ENCODE measurements at places on chromosomes 4 and X. TPM values are rescaled to one million over a fixed set of nuclear protein-coding genes. Genes with fewer than 3 reads are reported as not detected.

DNA sequence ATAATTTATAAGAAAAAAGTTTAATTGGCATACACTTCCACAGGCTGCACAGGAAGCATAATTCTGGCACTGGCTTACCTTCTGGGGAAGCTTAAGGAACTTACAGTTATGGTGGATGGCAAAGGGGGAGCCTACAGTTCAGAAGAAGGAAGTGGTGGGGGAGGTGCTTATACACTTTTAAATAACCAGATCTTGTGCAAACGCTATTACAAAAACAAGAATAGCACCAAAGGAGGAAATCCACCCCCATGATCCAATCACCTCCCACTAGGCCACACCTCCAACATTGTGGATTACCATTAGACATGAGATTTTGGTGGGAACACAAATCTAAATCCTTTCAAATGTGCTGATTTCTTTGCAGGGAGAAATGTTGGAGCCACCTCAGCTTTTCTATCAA is 287.7 kb downstream of the CPXCR1 start:
- no peak overlapping the region for H3K4me3 ChIP-seq
- peak; percentile 47 for DNase-seq
- H3K36me3 ChIP-seq = no peaks in the 10 kb centered on the region
- H3K27ac ChIP-seq = peak overlapping the region; percentile 69
- peaks cover 24% of the 10 kb centered on the region for H3K4me1 ChIP-seq

- no peak overlapping the region for H3K4me3 ChIP-seq
- no peak overlapping the region for H3K27ac ChIP-seq
- H3K27me3 ChIP-seq = no peaks in the 10 kb centered on the region
- H3K4me1 ChIP-seq = no peaks in the 10 kb centered on the region
- DNase-seq = no peak
Observed at GRCh38 chr4:58252656-58253055, 1142.5 kb upstream of the IGFBP7 start.

DNA sequence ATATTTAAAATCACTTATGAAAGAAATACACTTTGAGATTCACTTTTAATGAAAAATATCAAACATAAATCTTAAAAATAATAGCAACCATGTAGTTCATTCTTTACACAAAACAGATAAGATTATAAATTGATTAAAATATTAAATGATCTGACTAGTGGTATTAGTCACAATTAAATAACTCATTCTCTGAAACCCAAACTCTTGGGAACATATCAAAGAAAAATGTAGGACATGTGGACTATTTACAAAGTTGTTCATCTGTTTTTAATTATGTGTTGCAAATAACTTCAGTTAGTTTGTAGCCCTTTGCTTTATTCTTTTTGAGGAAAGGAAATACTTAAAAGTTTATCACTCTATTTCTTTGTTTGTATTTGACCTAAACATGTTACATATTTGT is 9.5 kb upstream of the GUCY1A1 start:
- DNase-seq = no peak
- H3K27ac ChIP-seq = 0 out of 2 replicates have a peak overlapping the region, but pooled peaks have one; percentile 4
- H3K27me3 ChIP-seq = no peaks in the 10 kb centered on the region
- no peak overlapping the region for H3K4me3 ChIP-seq
- peaks cover 9% of the 10 kb centered on the region for H3K36me3 ChIP-seq
- H3K4me1 ChIP-seq = peaks cover 67% of the 10 kb centered on the region

DNA sequence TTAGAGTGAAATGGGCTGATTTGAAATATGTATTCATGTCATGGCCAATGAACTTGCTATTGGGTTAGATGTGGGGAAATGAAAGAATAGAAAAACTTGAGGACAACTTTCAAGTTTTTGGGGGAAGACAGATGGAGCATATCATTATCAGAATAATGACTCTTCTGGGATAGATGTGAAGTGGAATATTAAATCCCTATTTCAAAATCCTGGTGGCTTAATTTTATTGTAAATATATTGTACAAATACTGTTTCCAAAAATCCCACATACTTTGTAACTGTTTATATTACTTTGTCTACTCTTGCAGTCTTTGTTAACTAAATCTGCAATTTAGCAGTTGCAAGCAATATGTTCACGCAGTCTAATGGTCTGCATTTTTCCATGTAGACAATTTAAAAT is 35.9 kb upstream of the FBXW7 start:
- H3K36me3 ChIP-seq = no peaks in the 10 kb centered on the region
- DNase-seq = no peak
- no peaks in the 10 kb centered on the region for H3K27me3 ChIP-seq
- H3K27ac ChIP-seq = no peak overlapping the region
- no peak overlapping the region for H3K4me3 ChIP-seq

Gene CXCL3
- not detected for total RNA-seq

Gene ADAM29
- total RNA-seq = not detected

Gene FGG
- not detected for total RNA-seq

Gene SLC6A8
- total RNA-seq = 0.14 TPM

Gene ITM2A
- total RNA-seq = not detected

GRCh38 chr4:56649445-56650261 is 31.4 kb downstream of the HOPX start:
- no peak overlapping the region for H3K27ac ChIP-seq
- no peak overlapping the region for H3K4me3 ChIP-seq
- no peak for DNase-seq
- H3K36me3 ChIP-seq = no peaks in the 10 kb centered on the region
- no peaks in the 10 kb centered on the region for H3K4me1 ChIP-seq

Gene ZAR1
- not detected for total RNA-seq

Gene GYPE
- 4.0 TPM for total RNA-seq
